Uterus (tissue), 4 donors: ENCODE measurements at places on chromosomes 2 and 18. TPM values are rescaled to one million over a fixed set of nuclear protein-coding genes. Genes with fewer than 3 reads are reported as not detected.

DNA sequence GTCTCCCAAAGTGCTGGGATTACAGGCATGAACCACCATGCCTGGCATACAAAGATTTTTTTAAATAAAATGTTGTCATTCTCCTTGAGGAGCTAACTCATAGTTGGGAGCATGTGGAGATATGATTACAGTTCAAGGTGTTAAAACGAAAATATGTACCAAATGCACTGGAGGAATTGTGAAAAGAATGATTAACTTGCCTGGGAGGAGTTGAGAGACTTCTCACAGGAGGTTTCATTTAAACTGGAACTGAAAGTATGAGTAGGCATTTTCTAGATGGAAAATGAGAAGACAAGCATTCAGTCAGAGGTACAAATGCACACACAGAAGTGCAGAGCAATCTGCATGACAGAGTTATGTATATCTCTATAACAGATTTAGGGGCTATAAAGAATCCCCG, 126.6 kb upstream of the PDE1A start:
- no peak for DNase-seq

CNTNAP5 gene
- 1.4 TPM for total RNA-seq

DNA sequence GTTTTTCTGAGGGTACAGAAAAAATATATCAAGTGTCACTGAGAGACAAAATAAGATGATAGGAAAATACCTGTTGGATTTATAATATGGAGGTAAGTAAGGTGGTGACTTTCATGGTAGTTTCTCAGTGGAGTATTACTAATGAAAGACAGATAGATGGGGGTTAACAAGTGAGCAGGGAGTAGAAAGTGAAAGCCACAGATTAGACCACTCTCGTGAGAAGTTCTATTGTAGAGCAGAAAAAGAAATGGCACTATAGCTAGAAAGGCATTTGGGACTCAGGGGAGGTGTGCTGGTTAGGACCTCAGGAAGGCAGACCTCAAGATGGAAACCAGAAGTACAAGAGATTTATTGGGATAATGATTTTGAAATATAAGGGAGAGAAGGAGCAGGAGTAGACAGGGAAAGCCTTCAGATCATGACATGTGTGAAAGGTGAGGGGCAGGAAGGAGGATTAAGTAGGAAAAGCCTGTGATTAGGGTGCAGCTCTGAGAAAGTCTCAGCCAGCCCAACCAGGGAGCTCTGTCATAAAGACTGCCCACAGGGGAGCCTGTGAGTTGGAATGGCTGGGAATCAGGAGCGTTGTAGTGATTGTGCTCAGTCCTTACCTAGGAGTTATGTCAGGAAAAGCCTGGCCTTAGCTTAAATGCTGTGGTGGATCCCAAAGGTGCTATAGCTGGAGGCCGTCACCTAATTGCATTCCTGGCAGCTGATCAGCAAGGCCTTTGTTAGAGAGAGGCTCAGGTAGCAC, 198.1 kb downstream of the IKZF2 start:
- no peak for DNase-seq

DNA sequence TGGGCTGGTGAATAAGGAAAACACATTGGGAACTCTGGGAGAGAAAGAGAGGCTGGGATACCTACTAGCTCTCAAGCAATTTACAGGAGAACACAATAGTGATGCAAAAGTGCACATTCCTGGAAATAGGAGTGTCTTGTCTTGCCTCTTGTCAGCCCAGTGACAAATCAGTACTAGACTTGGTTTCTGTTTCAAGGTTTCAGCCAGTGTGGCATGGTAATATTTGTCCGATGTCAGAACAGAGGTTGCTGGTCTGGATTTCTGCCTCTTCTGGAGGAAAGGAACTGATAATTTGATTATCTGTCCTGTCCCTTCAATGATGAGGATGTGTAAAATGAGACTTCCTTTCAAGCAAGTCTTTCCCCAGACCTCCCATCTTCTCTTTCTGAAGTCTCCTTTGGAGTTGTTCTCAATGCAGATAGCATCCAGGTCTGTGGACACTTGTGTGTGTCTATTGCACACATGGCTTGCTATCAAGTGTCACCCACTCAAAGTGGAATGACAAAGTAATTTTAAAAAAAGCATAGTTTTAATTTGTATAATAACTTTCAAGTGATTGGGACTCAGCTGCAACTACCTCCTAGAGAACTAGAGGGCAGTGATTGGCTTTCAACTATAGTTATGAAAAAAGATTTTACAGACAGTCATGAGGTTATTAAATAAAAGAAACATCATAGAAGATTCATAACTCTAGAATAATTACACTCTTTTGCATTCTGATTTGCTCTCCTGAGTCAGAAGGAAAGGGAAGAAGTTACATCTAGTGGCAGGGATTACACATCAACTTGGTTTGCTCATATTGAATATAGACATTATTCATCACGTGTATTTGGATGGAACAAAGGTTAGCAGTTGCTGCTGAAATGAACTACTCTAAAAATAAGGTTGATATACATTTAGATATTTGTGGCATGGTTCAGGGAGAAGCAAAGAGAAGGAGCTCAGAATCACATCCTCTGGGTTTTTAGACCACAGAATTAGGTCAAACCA, 4.5 kb downstream of the GPR39 start:
- no peak for DNase-seq

GRCh38 chr18:59354731-59355130, 4.3 kb downstream of the LMAN1 start:
- DNase-seq = no peak

DNA sequence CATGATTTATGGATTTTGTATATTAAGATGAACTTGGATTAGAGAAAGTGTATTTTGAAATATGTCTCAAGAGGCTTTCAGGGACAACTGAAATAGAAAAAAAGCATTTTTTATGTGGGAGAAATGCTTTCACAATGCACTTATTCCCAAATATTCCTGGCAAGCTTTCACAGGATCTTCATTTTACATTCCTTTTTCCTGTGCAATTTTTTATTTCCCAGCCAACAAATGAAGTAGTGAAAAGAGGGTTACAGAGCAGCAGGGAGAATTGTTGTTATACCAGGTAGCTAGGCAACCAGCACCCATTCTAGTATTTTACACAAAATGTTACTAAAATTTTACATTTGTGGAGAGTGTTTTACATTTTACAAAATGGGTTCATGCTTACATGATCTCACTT, 167.0 kb upstream of the RPRM start:
- no peak for DNase-seq

GRCh38 chr18:6971823-6972478, 145.6 kb downstream of the LAMA1 start:
- no peak for DNase-seq

DNA sequence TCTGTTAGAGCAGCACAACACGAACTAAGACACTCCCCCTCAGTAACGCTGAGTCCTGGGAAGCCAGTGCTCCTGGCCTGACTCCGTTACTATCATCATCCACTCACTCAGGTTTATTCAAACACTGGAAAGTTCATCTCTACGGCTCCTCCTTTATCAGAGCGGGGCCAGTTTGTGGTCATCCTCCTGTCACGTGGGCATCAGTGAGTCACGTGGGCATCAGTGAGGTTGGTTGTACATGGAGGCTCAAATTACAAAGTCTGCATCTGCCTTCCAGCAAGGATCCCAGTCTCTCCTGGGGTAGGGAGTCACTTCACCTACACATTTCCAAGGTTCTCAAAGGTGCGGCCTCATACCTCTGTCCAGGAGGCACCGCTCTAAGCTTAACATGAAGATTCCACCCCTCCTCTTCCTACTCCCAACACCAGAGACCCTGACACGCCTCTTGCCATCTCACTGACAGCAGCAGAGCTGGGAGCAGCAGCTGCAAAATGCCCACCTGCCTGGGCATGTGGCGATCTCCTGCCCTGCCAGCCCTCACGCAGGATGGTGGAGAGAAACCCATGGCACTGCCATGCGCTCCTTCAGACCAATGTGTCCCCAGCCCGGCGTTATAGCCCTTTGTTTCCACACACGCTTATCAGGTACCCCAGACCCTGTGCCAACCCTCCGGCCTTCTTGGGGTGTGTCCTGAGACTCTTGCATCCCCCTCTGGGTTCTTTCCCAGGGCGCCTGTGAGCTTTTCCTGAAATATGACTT, 99.2 kb upstream of the PTPRM start:
- DNase-seq = no peak

DNA sequence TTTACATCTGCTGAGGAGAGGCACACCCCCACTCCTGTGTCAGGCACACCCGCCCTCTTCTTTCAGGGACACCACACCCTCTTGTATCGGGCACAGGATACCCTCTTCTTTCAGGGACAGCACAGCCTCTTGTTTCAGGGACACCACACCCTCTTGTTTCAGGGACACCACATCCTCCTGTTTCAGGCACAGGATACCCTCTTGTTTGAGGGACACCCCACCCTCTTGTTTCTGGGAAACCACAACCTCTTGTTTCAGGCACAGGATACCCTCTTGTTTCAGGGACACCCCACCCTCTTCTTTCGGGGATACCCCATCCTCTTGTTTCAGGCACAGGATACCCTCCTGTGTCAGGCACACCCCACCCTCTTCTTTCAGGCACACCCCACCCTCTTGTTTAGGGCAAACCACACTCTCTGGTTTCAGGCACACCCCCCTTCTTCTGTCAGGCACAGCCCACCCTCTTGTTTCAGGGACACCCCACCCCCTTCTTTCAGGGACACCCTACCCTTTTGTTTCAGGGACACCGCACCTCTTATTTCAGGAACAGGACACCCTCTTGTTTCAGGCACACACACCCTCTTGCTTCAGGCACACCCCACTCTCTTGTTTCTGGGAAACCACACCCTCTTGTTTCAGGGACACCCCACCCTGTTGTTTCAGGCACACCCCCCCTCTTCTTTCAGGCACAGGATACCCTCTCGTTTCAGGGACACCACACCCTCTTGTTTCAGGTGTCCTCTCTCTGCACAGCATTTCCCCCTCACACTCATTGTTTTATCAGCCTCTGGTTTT, 96.2 kb downstream of the TPO start:
- no peak for DNase-seq

MOGAT1 gene
- not detected for total RNA-seq

CREB1 gene
- total RNA-seq = 96.5 TPM

- no peak for DNase-seq
Observed at GRCh38 chr18:35852786-35853185, 119.7 kb upstream of the RMP24 start.

DNA sequence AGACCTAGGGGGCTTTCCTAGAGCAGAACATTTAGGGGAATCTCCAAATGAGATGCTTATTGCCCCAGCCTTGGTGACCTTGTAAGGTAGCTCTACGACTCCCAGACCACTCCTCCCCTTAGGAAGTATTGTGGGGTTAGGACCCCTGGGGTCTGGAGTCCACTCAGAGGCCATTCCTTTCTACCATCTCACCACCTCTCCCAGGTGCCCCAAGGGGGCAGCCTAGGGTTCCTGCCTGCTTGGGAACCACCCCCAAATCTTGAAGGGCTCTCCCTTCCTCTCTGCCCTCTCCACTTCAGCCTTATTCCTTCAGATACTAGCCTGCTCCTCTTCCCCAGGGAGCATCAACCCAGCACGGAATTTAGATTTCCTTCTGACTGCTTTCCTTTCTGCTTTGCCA, 17.5 kb upstream of the EXOC6B start:
- DNase-seq = no peak

AKAIN1 gene
- total RNA-seq = not detected

DNA sequence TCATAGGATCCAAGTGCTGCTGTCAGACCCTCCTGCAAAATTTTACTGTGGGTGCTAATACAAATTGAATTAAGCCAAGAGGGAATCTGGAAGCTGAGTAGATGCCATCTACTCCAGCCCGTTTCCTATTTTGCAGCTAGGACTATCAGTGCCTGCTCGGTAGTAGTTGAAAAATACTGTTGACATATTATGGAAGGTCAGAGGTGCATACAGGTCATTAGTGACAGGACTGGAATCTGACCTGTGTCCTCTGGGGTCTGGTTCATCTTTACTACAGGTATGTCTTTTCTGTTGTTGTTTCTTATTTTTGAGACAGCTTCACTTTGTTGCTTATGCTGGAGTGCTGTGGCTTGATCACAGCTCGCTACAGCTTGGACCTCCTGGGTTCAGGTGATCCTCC, 58.8 kb downstream of the MAP4K4 start:
- no peak for DNase-seq

CNNM3 gene
- 1.5 TPM for total RNA-seq

GRCh38 chr2:174779361-174779928, 15.2 kb upstream of the CHRNA1 start:
- DNase-seq = no peak

GRCh38 chr2:233053928-233054784, 6.0 kb upstream of the INPP5D start:
- no peak for DNase-seq

SRD5A2 gene
- not detected for total RNA-seq

GRCh38 chr2:55157474-55157884, 74.6 kb downstream of the CLHC1 start:
- DNase-seq = no peak

DNA sequence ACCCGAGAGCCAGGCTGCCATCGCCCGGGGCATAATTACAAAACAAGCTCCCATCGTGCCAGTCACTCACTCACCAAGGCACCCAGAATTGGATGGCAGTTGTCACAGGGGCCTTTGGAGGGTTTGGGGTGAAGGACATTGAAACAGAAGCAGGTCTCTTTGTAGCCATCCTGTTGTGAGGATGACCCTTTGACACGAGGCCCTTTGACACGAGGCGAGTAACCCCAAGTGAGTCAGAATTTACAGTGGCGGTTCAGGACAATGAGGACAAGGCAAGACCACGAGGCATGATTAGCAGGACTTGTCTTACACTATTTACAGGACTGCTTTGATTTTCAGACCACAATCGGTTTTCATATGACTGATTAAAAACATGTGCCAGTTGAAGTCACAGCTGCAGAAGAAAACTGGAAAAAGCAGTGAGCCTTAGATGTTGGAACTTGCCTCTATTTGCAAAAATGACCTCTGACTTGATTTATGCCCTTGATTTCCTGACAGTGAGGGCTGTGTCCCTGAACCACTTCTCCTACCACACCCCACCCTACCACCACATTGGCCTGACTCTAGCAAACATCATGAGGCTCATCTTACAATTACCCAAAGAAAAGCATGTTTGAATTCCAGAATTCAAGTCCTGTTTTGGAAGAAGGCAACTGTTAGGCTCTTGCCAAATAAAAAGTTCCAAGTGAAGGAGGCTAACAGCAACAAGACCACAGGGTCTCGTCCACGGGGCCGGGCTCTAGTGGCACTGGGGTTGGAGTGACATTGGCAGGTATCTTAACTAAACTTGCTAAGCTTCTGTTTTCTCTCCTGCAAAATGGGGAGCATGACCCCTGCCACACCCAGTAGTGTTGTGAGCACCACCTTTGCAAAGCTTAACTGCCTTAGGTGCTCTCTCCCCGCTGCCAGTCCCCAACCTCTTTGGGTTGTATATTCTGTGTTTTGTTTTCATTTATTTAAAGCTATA, 64.4 kb upstream of the FOSL2 start:
- no peak for DNase-seq

ORC2 gene
- 35.0 TPM for total RNA-seq

DNA sequence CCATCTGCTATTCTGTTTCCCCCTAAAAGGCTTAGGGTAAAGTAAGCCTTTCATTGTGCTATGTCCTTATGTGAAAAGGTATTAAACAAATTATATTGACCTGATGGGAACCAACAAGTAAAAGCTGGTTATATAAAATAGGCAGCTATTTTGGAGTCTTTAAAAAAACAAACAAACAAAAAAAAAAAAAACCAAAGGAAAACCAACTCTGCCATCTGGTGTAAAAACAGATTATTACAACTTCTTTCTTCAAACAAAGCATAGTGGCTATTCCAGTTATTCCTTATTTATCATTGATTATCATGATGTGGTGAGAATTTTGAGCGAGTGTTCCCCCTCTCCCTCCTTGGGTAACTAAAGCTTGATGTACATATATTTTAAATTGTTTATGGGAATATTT, 122.3 kb upstream of the FHL2 start:
- DNase-seq = no peak

KIDINS220 gene
- total RNA-seq = 185 TPM
